Stimulated activated CD8-positive, alpha-beta memory T cell treated with anti-CD3 and anti-CD28 coated beads, Interleukin-15, amount 100 ng/mL, for 4 hours (primary cell): ENCODE measurements at places on chromosomes 11 and 22.

GRCh38 chr11:134032501-134033091 lies 36.3 kb upstream of the JAM3 start:
- DNase-seq, result no peak

- no peak for DNase-seq
Measured at GRCh38 chr11:43580735-43581369, 99.7 kb upstream of the HSD17B12 start.

DNA sequence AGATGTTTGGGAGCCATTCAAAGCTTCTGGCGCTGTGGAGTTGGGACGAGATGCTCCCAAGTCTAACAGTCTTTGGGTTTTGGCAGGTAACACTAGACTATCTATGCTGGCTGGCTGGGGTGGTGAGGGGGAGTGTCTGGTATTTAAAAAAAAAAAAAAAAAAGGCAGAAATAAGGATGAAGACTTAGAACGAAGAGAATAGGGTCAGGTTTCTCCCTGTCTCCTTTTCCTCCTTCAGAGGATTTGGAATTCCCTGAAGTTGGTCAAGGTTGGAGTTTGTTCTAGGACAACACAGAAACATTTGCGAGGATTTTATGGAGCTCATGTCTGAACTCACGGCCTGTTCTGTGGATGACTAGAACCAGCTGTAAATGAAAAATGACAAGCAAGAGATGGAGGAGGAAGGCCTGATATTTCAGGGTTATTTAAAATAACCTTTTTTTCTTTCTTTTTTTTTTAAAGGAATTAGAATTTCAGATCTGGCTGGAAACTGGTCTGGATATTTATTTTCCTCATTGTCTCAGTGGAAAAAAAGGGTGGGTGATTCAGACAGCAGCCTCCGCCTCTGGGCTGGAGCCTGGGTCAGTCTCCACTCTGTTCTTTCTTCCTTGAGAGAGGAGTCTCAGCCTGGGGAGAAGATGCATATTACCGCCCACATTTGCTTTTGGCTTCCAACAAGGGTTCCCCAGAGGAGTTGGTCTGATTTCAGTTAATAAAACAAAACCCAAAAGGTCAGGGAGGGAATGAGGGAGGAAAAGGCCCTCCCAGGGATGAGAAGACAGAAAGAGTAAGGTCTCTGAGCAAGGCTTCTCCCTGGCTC lies 80.1 kb downstream of the USP35 start:
- no peak for DNase-seq

- no peak for DNase-seq
Measured at GRCh38 chr11:26731084-26731456, 9.2 kb upstream of the SLC5A12 start.

DNA sequence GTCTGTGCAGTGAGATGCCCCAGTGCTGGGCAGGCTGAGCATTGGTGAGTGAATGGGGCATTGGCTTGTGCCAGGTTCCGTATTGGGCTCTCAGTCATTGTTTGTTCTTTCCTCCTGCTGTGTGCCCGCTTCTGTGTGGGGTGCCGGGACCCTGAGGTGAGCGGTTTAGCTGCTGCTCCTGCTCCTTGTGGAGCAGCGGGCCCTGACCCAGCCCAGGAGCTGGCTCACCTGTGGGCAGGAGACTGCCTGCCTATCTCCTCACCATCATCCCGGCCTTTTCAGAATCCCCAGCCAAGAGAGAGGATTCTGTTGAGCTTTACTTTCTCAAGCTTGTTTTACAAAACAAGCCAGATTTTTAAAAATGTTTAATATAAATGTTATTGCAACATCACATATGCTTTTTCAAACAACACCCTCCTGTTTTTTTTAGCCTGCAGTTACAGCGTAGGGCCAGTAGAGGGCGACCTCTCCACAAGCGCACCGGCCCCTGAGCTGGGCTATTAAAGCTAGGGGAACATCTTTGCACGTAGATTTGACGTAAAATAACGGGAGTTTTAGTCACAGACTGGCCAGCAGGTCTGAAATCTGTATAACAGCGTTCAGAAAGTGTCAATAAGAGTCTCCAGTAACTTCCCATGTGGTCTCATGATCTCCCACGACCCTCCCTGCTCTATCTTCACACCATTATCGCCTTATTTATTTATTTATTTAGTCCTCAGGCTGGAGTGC lies 25.1 kb upstream of the RELT start:
- DNase-seq, result peak; percentile 43

DNA sequence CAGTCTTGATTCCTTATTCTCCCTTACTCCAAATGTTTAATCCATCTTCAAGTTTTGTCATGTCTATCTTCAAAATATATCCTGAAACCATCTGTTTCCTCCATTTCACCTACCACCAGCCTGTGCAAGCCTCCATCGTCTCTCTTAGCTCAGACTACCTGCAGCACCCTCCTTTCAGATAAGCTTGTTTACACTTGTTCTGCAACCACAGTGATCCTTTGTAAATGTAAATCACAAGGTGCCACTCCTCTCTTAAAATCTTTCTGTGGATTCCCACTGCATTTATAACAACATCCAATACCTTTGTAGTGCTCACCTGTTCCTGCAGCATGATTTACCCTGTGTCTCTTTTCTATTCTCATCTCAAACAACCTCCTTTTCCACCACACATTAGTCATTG lies 31.8 kb upstream of the GPR83 start:
- DNase-seq, result no peak

DNA sequence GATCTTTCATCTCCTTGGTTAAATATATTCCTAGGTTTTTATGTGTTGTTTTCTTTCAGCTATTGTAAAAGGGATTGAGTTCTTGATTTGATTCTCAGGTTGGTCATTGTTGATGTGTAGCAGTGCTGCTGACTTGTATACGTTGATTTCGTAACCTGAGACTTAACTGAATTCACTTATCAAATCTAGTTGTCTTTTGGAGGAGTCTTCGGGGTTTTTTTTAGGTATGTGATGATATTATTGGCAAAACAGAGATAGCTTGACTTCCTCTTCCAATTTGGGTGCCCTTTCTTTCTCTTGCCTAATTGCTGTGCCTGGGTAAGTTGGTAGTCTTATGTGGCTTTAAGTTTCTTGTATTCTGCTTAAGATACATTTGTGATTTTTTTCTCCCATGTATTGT lies 52.8 kb downstream of the CBL start:
- no peak for DNase-seq

GRCh38 chr11:5289696-5290095 lies 12.1 kb downstream of the OR51B4 start:
- DNase-seq, result no peak

DNA sequence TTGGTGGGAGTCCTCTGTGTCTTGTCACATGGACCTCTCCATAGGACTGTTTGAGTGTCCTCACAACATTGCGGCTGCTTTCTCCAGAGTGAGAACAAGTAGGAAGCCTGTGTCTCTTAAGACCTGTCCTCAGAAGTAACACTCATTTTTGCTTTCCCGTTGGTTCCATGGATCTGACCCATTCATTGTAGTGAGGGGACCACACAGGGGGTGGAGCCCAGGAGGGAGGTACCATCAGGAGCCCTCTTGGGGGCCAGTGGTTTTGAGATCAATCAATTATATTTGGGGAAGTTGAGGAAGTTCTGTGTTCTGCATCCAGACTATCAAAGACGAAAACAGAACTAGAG lies 5.4 kb upstream of the ELFN2 start:
- DNase-seq, result no peak

GRCh38 chr11:46380340-46381047 lies 975 bp upstream of the MDK start:
- peak; percentile 44 for DNase-seq

GRCh38 chr11:95084509-95084908 lies 5.1 kb upstream of the ENDOD1 start:
- no peak for DNase-seq

DNA sequence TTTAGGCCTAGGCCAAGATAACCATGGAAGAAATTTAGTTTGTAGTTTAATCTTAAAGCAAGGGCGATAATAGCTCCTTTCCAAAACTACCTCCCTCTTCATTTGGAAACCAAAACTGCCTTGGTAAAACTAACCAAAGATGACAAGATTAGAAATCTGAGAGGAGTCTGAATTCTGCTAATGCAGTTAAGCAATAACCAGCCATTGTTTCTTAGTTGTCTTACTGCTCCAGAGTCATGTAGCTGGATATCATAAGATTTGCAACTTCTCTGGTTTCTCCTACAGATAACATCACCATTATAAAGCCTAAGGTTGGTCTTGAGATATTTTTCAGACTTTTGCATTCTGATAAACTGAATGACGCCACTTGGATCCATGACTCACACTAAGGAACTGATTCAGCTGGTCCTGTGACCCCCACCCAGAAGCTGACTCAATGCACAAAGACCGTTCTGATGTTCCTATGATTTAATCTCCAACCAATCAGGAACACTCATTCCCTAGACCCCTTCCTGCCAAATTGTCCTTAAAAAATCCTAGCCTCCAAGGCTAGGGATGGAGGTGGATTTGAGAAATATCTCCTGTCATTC lies 200.8 kb downstream of the LUZP2 start:
- no peak for DNase-seq

DNA sequence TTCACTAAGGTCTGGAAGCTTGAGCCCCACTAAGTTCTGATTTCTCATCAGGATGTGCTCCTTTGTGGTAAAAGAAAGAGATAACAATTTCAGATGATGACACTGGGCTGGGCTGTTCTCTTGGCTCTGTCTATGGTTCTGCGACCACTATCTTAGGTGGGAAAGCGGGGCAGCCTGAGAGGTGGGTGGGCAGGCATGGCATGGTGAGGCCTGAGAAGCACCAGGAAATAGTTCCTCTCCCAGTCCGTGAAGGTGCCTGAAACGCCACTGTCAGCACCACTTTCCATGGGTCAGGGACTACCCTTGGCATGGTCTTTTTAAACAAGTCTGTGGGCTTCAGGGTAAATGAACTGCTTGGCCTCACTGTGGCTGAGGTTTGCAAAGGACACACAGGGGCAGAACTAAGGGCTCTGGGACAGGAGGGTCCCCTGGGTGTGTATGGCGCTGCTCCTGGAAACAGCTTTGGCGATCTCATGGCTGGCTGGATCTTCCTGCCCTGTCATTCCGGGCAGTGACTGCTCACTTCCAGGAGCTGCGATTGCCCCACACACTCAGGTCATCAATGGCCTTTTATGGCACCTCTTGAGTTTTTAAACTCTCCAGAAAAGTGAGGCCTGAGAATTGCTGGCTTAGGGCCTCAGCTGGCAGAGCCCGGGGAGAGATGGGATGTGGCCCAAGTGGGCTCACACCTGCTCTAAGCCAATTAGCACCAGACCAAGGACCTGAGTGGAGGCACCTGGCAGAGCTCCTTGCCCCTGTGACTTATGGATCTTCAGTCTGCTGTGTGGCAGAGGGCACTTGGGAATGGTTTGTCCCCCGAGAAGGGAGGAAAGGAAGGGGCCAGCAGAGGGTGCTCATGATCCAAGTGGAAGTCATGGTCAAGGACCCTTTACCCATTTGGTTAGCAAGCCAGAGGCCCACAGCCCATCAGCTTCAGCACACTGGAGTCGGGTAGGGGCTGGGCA lies 55.6 kb upstream of the LYVE1 start:
- DNase-seq, result no peak

DNA sequence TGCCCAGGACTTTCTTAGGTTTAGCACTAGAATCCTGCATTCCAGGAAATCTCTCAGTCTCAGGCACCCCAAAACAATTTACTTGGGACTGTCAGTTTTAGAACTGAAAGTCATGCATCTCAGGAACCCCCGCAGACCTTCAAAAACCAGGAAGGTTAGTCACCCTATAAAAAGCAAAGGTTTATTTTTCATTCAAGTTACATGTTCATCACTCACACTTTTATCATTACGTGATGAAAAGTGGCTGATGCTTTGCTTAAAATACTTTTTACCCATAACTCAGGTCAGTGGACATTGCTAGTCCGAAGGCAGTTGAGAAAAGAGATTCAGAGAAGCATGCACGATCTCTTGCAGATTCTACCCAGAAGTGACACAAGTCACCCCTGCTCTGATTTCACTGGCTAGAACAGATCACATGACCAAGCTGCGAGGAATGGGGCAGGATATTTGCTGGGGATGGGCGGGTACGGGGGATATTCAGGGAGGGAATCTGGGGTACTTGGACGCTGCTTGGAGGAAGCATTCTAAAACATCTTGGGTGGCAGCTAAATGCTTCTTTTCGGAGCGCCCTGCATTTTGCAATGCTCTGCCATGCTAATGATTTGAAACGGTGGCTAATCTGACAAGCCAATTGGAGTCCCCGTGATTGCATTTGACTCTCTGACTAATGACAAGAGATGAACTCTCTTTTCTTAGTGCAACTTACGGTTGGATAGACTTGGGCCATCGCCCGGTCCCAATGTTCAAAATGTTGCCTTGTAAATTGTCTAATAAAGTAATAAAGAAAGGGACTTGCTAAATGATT lies 110.2 kb downstream of the MIAT start:
- DNase-seq, result no peak

DNA sequence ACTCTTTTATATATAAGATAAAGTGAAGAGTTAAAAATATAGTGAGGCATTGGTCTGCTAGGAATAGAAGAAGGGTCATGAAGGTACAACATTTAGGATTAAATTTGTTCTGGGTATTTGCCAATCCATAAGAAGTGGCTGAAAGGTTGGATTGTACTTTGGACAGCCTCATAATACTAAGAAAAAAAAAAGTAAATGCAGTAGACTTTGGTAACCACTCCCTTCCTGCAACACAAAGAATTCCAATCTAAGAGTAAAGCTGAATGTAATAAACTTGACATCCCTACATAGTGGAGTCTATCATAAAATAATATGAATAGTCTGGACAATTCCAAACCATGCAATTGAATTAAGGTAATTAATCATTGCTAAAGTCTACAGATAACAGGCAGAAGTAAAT lies 2294.4 kb downstream of the LRRC4C start:
- DNase-seq, result no peak

- no peak for DNase-seq
Measured at GRCh38 chr11:111510311-111510710, 1.9 kb downstream of the BTG4 start.

- no peak for DNase-seq
Measured at GRCh38 chr22:33018232-33018864, 39.8 kb downstream of the SYN3 start.

- no peak for DNase-seq
Measured at GRCh38 chr11:14645015-14645912, 1.7 kb downstream of the PDE3B start.

GRCh38 chr22:48897645-48898370 lies 929.9 kb downstream of the BRD1 start:
- DNase-seq, result no peak

DNA sequence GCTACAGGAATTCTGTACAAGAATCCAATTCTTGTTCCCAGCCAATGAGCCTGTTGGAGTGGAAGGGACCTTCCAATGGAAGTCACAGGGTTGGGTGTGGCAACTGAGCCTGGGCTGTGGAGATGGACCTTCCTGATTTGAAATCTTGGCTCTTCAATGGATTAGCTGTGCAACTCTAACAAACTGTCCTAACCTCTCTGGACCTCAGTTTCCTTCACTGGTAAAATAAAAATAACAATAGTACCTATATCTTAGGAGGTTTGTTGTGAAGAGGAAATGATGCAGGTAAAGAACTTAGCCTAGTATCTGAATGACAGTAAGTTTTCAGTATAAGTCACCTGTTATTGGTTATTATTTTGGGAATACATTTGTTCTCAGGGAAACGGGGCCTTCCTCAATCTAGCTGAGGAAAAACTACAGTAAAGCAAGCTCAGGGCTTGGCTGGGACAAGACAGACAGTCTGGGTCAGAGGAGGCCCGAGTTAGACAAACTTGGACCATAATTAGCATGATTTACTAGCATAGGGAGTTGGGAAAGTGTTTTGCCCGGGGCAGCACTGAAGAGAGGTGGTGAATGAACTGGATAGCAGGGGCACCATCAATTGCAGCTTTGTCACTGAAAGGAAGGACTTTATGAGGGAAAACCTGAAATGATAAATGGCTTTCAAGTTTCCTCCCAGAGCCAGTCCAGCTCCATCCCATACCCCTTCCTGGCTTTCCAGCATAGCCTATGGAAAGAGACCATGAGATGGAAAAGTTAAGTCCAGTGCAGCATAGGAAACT lies 13.7 kb downstream of the ELF5 start:
- DNase-seq, result no peak

- no peak for DNase-seq
Measured at GRCh38 chr11:70328556-70328955, 58.1 kb downstream of the PPFIA1 start.
